Activated CD8-positive, alpha-beta T cell treated with anti-CD3 and anti-CD28 coated beads, Interleukin-2, amount 10 ng/mL, durations not matched to agents 7 days and 5 days (primary cell): ENCODE measurements at places on chromosomes 11 and 22. TPM values are rescaled to one million over a fixed set of nuclear protein-coding genes. Genes with fewer than 3 reads are reported as not detected.

- DNase-seq, result no peak
Observed at GRCh38 chr11:2189938-2190656, 18.5 kb upstream of the TH start.

DNA sequence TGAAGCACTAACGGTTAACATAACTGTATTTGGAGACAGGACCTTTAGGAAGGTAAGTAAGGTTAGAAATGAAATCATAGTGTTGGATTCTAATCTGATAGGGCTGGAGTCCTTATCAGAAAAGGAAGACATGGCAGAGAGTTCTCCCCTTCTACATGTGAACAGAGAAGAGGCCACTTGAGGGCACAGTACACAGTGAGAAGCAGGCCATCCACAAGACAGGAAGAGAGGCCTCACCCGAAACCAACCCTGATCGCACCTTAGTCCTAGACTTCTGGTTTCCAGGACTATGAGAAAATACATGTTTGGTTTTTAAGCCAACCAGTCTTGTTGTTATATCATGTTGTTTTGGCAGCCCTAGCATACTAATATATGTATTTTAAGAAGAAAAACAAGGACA, 170.0 kb downstream of the LRRC4C start:
- DNase-seq, result no peak

LRRC74B gene
- not detected for total RNA-seq

DNA sequence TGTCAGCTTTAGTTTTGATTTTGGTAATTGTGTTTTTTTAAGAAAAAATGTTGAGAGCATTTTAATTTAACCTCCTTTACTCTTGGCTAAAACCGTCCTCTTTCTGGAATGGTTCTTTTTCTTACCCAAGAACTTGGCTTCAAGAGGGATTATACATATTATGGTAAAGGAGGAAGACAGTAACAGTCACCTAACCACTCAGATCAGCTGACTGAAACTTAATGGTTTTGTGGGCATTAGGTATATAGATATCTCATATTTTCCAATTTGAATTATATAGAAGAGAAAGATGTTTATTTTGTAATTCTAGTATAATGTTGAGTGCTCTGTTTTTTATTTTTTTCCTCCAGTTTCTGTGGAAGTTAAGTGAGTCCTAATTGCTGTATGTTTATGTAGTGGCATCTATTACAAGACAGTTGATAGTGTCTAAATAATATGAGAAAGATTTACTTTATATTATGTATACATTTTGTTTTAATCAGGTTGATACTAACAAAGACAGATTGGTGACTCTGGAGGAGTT, 36.6 kb upstream of the NCR3LG1 start:
- DNase-seq, result no peak

DNA sequence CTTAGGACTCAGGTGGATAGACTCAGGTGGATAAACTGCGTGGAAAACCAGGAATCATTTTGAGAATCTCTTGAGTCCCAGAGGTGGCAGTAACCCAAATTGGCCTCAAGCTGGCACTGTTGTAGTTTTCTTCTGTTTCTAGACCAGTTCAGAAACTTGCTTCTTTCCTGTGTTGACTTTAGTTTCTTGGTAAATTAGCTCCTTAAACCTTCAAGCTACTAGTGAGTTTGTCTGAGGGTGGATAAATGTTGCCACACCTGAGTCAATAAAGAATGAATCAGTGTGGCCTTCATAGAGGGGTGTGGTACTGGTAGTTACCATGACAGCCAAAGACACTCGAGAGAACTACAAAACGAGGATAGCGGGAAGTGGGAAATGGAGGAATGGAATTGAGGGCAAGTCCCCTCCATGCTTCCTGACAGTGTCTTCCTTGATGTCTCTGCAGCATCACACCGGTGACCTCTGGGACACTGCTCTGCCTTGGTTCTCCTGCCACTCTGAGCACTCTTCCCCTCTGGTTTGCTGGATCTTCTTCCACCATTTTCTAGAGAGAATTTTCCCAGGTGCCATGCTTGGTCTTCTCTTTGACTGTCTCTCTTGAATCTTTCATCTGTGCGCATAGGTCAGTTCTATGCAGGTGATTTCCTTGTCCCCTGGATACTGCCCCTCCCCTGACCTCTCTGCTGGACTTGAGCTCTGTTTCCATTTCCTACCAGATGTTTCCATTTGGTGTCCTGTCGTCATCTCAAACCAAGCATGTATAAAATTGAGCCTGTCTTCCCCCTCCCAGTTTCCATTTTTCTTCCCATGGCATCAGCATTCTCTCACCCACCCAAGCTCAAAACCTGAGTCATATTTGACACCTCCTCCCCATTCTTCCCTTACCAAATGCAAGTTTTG, 7.2 kb downstream of the POLD4 start:
- no peak for DNase-seq

UVRAG gene
- 21.1 TPM for total RNA-seq

ZBTB16 gene
- 16.3 TPM for total RNA-seq

DNA sequence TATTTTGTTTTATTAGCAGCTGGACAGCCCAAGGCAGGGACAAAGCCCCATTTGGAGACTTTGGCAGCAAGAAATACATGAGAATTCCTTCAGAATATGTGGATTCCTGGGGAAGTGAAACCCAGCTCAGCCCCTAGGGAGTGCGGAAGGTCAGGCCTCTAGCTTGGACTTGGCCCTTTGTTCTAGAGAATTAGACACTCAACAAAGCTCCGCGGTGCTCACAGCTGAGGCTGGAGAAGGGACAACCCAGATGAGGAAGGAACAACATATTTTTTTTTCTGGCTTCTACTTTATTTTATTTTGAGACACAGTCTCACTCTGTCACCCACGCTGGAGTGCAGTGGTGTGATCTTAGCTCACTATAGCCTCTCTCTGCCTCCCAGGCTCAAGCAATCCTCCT, 44.7 kb upstream of the SEPTIN5 start:
- DNase-seq, result no peak

DNA sequence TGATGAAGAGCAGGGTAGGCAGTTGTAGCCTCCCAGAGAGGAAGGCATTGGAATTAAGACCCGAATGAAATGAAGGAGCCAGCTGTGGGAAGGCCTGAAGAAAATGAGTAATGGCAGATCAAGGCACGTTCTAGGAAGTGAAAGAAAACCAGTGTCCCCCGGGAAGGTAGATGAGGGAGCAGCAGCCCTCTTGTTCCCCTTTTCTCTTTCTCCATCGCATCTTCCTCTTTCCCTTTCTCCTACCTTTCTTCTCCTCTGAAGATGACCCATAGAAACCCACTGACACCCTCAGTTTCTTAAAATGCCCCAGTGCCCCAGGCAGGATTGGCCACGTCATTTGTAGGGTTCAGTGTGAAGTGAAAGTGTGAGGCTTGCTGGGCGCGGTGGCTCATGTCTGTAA, 172.6 kb upstream of the SEZ6L start:
- no peak for DNase-seq

- no peak for DNase-seq
Observed at GRCh38 chr11:118892964-118893363, 9.3 kb downstream of the CXCR5 start.

- no peak for DNase-seq
Observed at GRCh38 chr11:6204706-6205105, 651 bp upstream of the C11orf42 start.
